ENCODE measurements at places on chromosomes 4 and X.

DNA sequence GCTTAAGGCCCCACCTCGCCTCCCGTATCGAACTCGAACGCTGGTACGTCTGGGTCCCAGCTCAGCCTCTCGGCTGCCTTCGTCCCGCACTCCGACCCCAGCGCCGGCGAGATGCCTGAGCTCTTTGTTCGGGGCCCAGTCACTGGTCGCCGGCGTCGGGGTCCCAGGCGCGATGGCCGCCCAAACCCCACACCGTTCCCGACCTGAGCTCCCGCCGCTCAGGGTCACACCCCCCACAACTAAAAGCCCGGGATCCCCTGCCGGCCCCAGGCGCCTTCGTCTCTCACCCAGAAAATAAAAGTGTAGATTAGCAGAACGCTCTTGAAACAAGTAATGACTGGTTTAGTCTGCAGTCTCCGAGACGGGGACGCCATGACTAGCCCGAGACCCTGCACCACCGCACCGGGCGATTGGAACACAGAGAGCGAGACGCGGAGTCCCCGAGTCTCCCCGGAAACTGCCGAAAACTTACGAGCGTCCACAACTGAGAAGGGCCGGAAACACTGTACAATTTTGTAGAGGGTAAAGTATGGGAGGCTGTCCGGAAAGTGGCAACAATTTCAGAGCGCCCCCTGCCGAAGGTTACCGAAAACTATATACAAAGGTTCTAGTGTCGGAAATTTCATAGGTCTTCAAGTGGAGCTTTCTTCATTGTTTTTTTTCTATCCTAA lies at the start of gene TSPAN6:
TSS of gene TSPAN6 (minus strand) at position 486 of the 671 bp plus-strand sequence. CDS start at position 374, 112 bp downstream.
- DNase-seq, result peak; percentile 87

GRCh38 chr4:181150191-181150590 lies 1093.0 kb upstream of the TENM3 start:
- DNase-seq, result no peak

- DNase-seq, result no peak
Measured at GRCh38 chrX:112235547-112235946, 153.0 kb upstream of the TRPC5 start.

DNA sequence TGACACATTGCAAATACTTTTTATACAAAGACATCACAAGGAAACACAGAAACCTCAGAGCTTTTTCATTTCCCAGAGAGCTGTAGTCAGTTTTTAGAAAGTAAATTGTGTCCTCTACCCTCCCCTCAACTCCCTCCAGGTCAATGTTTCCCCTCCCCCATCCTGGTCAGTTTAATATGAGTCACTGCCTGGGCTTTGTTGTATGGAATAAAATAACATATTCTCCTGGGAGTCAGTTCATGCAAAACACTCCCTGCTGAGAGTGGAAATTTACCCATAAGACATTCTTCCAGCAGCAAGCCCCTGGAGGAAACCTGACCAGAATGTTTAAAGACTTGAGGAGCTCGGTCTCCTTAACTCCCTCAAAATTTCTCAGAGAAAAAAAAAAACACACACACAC lies 270.1 kb upstream of the LDB2 start:
- no peak for DNase-seq

DNA sequence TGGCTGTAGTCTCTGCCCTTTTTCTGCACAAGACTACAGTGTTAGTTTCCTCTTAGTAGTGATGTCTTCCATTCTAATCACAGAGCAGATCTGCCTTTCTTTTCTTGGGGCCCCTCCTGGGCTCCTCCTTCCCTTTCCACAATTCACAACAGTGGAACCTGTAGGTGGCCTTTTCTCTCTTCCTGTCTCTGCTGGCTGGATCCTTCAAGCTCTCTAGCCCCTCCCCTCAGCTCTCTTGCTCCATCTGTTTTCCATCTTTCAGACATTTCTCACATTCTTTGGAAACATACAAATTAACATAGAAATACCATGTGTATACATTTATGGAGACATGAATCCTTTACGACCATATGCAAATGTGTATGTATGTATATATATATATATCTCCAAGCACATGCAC lies 304 bp upstream of the SPIN2A start:
- DNase-seq, result peak; percentile 7

- no peak for DNase-seq
Measured at GRCh38 chr4:94642561-94642866, 115.2 kb upstream of the BMPR1B start.

- no peak for DNase-seq
Measured at GRCh38 chr4:147971116-147971515, 239.2 kb downstream of the ARHGAP10 start.

- DNase-seq, result peak; percentile 41
Measured at GRCh38 chr4:186669159-186669731, 54.4 kb downstream of the FAT1 start.

GRCh38 chrX:63350465-63350877 lies 661 bp downstream of the SPIN4 start:
- peak; percentile 30 for DNase-seq

DNA sequence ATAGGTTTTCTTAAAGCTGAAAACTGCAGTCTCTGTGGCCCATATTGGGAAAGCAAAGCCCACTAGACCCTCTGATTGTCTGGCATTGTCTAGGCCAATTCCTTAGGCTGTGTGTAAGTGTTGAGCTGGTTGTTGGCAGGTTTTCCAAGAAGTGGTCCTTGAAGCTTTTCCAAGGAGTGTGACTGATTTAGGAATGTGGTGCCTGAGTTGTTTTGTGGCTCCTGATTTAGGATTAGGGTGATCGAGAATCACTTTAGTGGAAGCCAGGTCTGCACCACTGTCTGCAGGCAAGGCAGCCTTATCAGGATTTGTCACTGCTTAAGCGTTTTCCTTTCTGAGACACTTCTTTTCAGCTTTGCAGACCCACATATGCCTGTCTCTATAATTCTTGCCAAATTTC lies 339.0 kb upstream of the DDX53 start:
- DNase-seq, result no peak

DNA sequence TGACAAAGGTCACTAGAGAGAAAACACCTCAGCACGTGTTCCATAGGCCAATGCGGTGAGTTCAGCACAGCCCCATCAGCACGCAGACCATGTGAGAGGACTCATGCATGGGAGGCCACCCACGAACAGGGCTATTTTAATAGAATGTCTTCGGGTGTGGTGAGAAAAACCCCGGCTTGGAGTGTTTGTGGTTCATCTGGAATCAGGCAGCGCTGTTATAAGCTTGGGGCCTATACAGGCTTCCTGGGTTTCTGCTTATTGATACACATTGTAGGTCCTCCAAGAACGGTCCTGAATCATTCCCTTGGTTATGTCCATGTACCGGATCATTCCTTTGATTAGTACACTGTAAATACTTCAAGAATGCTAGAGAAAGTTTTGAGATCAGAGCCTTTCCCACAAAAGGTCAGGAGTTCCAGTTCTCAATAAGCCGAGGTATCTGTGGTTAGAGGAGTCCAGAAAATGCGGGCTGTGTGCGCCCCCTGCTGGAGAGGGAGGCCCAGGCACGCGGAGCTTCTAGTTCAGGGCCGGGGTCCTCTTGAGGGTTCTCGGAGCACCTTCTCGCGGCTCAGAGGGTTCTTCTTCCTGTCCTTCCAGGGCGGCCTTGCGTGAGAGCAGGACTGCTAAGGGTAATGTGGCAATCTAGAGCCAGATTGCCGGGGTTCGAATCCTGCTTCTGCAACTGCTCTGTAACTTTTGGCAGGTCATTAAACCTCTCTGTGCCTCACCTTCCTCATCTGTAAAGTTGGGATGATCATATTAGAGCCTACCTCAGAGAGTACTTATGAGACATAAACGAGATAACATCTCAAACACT lies 51.8 kb downstream of the TLR10 start:
- peak; percentile 86 for DNase-seq

DNA sequence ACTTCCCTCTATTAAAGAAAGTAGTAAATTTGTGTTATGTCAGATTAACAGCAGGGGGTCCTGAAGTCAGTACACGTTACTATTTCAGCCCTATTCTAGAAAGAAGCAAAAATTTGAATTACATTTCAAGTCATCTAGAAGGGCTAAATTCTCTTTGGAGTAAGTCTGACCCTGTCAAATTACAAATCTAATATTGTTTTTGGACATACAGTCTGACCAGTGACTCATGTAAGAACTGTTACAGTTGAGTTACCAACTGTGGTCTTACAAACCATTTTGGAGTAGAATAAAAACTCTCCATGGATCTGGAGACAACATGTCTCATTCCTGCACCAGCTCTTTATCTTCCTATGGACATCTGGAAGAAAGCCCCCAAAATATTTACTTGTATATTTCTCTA lies 36.0 kb upstream of the GYPA start:
- DNase-seq, result no peak

- no peak for DNase-seq
Measured at GRCh38 chr4:153955327-153955726, 166.4 kb upstream of the SFRP2 start.

GRCh38 chr4:65668201-65669089 lies 1.8 kb downstream of the EPHA5 start:
- DNase-seq, result peak; percentile 49

- no peak for DNase-seq
Measured at GRCh38 chrX:129761596-129761995, 18.2 kb upstream of the SASH3 start.

- DNase-seq, result no peak
Measured at GRCh38 chr4:61841714-61842113, 641.6 kb downstream of the ADGRL3 start.

DNA sequence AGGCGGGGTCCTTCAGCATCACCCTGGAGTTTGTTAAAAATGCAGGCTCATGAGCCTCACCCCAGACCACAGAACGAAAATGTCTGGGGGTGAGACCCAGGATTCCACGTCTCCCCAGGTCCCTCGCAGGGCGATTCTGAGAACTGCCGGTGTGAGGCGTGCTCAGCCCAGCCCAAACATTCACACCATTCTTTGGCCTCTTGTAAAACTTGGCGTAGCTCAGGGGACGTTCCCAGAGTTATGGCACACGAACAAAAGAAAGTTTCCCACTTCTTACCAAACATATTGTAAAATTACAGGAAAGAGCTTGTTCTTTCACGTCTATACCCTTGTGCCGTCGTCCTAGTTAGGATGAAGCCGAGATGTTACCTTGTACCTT lies 12.9 kb downstream of the CD99 start:
- DNase-seq, result no peak
